ENCODE measurements at places on chromosomes 5 and 9.

GRCh38 chr9:4266602-4267001 is 33.3 kb downstream of the GLIS3 start:
- DNase-seq, result no peak

DNA sequence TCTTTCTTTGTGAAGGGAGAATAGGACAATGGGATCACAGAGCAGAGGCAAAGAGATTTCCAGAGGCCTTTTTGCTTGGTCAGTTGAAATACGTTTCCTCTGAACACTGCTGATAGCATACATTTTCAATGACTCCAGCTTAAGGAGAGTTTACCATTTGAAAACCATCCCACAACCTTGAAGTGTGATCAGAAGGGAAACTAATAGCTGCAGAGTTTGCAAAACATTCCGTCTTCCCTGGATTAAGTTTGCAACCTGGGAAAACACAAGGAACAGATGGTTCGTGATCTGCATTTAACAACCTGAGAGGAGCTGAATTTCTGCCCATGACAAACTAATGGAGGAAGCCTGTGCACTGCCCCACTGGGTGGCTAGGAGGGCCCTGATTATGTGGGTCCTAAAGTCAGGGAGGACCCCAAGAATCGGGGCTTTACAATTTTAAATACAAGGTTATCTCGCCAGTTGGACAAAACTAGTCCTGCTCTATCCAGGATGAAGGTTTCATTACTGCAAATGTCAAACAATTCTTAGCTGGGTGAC is 35.6 kb downstream of the MTX3 start:
- no peak for DNase-seq

- no peak for DNase-seq
Measured at GRCh38 chr9:79127661-79128060, 444.1 kb upstream of the TLE4 start.

DNA sequence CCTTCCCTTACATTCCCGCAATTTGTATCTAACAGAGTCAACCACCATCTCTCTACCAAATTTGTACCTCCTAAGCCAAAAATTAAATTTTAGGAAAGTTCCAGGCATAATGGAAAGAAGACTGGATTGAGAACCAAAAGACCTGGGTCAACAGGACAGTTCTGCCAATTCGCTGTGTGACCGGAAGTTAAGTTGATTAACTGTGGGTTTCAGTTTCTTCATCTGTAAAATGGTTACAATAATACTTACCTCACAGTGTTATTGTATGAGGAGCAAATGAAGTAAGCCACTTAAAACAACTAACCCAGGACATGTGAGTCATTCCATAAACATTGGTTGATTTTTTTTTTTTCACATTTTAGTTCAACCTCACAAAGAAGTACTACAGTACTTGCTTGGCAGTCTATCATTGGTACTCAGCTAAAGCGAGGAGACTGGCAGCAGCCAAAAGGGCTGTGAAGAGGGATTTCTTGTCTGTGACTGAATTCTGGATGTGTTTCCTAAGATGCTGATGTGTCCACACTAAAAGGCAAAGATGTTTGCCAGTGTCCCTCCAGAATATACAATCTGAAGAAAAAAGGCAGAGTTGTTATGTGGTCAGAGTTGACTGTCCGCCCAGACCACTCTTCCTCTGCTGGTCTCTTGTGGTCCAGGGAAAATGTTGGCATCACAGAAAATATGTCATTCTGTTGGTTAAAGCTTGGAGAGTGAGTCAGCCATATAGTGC is 198.6 kb downstream of the TLE1 start:
- no peak for DNase-seq

All from activated T-helper 1 cell treated with Interleukin-2 at 50 U/mL for 16 hours (primary cell).